Natural killer cell treated with Interleukin-12 subunit alpha and Interleukin-12 subunit beta and Interleukin-15 and Interleukin-18, amount 100 ng/mL, for 72 hours (primary cell): ENCODE measurements at places on chromosomes 16 and 17. TPM values are rescaled to one million over a fixed set of nuclear protein-coding genes. Genes with fewer than 3 reads are reported as not detected.

DNA sequence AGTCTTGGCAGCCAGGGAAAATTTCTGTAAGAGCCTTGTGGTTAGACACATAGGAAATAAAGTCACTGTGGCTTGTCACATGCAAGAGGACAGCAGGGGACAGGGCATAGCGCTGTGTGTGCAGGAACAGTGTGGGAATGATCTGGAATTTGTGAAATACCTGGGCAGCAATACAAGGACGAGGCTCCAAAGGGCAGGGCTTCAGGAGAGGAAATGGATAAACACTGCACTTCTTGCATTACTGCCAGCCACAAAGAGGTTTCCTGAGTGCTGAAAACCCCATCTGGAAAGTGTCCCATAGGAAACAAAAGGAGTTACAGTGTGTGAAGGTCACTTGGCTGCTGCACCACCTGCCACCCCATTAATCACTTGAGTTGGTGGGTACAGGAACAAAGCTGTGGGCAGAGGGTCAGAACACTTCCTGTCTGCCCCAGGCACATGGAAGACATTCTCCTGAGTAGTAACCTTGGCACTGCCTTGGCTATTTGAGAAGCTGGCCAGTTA, 12.1 kb upstream of the HP start:
- DNase-seq: no peak

GRCh38 chr17:56742601-56743000, 91.1 kb downstream of the C17orf67 start:
- no peak for DNase-seq

GRCh38 chr16:50371936-50372595, 3.3 kb upstream of the BRD7 start:
- DNase-seq: no peak

GRCh38 chr17:56148333-56148732, 4.9 kb upstream of the ANKFN1 start:
- DNase-seq: no peak

Gene CNGB1
- total RNA-seq: not detected

Gene SLC35G6
- total RNA-seq: not detected

DNA sequence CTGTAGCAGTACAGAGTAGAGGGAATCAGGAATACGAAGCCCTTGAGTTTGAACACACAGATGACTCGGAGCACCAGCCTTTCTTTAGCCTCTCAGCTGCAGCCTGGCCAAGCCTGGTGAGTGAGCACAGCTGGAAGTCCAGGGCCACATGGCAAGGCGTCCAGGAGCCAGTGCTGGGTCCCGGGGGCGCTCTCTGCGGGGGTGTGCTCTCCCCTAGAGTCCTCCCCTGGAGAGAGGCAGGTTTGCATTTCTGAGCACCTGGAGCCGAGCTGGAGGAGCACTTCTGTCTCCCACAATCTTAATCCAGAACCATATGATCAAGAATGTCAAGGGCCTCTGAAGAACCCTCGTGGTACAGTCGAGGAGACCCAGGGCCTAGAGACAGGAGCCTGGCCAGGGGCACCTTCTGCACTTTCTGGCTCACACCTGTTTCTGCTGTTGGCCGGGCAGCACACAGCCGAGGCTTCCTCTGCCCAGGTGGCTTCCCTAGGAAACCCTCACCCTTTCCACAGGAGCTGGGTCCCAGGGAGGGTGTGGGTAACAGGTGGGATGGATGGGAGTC, 78.3 kb downstream of the PLD6 start:
- DNase-seq: no peak

Gene PLEKHG4
- total RNA-seq: 8.7 TPM

DNA sequence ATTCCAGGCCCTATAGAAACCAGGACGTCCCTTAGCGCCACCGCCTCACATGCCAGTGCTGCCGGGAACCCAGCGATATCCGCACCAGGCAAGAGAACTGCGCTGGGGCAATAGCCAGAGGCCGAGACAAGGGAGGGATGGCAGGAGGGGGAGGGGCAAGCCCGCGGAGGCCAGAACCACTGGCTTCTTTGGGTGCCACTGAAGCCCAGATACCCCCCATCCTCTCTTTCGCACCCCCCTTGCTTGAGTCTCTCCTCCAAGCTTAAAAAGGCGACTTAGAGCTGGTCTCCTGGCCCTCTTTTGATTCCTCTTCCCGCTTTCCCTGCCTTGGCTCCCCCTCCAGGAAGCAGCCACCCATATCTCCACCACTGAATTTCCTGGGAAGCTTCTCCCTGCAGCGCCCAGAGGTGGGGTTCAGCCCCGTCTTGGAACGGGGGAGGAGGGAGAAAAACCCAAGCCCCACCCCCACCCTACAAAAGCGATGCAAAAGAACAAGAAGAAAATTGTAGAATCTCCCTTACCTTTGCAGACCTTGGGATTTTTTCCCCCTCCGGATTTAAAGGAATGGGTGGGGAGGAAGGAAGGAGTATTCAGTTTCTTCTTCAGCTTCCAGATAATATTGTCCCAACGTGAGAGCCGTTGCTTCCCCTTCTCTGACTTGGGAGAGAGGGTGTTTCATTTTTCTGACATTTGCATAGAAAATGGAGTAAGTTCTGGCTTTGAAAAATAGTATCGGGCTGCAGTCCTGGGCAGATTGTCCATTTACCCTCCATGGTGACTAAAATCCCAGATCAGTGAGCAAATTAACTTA, 622 bp downstream of the HOXB6 start:
- DNase-seq: no peak

Gene GDPD3
- 1.6 TPM for total RNA-seq

Gene SOX8
- not detected for total RNA-seq

Gene KCNJ2
- total RNA-seq: 0.29 TPM

Gene NAGS
- 1.9 TPM for total RNA-seq

Gene PIK3R6
- total RNA-seq: 0.81 TPM

DNA sequence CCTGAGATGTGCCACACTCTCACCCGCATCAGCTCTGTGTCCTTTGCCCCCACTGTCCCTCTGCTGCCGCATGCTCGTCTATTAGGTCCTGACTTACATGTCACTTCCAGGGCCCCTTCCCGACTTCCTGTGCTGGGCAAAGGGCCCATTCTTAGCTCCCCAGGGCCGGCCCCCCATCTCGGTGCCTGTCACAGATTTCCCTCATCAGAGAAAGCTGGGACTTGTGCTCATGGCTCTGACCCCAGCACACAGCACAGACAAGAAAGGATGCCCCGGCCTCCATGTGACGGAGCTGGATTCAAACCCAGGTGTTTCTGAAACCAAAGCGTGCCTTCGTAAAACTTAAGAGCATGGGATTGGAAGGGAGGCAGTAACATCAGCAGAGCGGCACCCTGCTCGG, 5.9 kb upstream of the MAPK7 start:
- DNase-seq: no peak

Gene SCGB1C2
- not detected for total RNA-seq

GRCh38 chr16:47460359-47460710, 528 bp downstream of the ITFG1 start:
- no peak for DNase-seq

GRCh38 chr17:5942687-5943086, 127.5 kb upstream of the WSCD1 start:
- no peak for DNase-seq

Gene CCL8
- not detected for total RNA-seq

DNA sequence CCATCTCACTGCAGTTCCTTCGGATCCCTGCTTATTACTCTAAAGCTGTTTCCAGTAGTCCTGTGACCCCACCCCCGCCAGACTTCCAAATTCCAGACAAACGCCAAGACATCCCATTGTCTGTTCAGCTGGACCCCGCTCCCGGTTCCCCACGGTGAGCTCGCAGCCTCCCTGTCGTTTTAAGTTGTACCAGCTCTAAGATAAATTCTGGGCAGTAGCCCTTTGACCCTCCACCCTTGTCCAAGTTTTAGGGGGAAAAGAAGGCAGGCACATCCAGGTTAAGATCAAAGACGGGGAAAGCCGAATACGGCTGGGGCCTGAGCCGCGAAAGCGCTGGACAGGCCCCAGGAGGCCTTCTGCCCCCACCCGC, 589 bp downstream of the ARL6IP1 start:
- DNase-seq: no peak
